Left ventricle myocardium inferior (tissue), 1 donor: ENCODE measurements at places on chromosomes 6 and 20.

DNA sequence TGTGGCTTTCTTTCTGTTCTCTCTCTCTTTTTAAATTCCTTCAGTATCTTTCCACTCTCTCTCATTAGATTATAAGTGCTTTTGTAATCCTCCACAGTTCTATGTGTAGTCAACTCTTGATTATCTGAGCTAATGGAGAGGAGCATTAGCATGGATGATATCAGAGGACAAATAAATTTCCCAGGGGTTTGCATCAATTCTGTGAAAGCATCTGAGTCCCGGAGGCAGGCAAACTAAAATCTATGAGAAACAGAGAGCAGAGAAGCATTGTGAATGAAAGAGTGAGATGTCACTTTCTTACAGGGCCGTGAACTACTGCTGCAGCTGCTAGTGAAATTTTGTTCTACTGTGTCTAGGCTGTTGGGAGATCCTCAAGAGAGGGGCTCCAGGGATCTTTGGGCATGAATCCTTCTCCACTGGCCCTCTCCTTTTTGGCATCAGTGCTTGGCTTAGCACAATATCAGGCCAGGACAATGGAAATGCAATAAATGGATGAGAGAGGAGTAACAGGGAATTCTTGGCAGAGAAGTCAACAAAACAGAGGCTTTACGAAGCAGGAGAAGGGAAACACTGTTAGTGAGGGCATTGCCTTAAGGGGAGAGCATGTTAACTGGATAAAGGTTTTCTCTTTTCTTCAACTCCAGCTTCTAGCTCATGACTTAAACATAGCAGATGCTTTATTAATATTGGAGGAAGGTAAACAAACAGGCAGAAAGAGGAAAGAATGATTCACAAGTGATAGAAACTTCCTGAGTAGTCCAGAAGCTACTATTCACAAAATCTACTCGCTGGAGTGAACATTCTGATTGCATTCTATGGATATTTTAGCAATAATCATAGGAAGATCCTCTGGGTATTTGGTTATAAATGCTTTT lies 847.0 kb upstream of the MAP3K7 start:
- no peak for DNase-seq

- no peak for DNase-seq
These were observed 136.1 kb upstream of the SULF2 start for GRCh38 chr20:47921408-47921807.

DNA sequence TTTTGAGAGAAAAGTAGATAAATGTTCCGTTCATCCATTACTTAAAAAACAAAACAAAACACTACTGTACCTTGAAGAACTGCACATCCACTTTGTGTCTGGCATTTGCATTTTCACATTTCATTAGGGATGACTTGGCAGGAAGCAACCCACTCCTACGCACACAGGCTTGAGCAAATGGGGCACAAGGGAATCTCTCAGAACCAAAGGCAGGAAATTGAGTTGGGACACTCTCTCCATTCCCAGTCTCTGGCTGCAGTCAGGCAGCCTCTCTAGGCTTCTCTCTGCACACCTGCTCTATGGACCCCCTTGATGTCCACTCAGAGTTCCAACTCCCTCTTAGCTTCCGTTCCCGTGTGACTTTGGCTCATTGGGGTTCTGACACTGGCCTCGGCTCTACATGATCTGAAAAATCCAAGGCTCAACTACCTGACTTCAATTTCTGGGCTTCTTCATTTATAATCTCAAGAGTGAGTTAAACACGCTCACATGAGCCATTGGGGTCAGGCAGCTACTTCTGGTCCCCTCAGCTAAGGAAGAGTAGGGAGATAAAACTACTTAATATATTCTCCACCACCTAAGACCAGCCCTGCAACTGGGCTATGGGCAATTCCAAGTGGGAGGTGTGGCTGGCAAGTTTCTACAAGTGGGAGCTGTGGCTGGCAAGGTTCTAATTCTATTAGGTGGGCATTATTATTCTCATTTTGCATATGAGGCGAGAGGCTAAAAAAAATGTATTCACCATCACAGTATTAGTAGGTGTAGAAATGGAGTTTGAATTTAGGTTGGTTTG lies 251.9 kb downstream of the SOD2 start:
- no peak for DNase-seq

DNA sequence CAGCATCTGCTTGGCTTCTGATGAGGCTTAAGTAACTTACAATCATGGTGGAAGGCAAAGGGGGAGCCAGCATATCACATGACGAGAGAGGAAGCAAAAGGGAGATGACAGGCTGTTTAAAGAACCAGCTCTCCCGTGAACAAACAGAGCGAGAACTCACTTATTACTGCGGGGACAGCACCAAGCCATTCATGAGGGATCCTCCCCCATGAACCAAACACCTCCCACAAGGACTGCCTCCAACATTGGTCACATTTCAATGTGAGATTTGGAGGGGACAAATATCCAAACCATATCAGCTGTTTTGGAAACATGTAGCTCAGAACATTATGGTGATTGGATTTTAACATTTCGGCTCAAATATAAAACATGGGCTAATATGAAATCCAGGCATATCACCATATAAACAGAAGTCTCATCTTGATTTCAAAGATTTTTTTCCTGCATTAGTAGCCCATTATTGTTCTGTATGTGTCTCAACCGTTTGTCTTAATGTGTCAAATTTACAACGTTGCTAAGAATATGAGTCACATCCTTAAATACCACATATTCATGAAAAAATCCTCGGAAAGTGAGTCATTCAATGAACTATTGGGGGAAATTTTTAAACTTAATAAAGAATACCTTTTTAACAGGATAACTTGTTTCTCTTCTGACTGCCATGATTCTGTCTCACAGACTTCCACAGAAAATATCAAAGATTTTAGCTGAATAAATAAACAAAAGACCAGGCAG lies 894.3 kb downstream of the TFAP2A start:
- DNase-seq = no peak

DNA sequence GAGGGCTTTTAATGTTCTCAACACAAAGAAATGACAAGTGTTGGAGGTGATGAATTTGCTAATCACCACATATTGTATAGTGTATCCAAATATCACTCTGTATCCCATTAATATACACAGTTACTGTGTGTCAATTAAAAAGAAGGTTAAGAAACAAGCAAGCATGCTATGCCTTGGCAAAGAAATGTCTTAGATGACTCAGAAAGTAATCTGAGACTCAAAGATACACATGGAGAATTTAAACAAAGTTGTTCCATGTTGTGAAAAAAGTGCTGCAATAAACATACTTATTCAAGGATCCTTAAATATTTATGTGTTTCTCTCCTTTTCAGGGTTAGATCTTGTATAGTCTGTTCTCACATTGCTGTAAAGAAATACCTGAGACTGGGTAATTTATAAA lies 300.9 kb downstream of the DHX35 start:
- DNase-seq = no peak

DNA sequence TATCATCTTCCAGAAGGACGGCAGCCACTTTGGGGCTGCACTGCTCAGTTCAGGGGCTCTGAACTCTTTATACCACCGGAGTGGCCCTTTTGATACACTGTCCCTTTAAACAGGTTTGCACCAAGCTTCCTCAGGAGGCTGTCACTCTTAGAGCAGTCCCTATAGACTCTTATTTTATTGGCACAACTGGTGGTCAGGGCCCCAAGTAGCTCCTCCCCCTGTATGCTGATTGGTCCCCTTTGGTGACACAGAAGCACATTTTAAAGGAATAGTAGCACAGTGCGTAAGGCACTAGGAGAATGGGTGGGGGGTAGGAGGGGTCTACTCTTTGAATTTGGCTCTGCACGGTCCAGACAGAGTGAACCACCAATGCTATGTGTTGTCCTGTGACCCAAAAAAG lies 122.6 kb upstream of the MLN start:
- DNase-seq = no peak
